ENCODE measurements at places on chromosomes 12 and 14.

DNA sequence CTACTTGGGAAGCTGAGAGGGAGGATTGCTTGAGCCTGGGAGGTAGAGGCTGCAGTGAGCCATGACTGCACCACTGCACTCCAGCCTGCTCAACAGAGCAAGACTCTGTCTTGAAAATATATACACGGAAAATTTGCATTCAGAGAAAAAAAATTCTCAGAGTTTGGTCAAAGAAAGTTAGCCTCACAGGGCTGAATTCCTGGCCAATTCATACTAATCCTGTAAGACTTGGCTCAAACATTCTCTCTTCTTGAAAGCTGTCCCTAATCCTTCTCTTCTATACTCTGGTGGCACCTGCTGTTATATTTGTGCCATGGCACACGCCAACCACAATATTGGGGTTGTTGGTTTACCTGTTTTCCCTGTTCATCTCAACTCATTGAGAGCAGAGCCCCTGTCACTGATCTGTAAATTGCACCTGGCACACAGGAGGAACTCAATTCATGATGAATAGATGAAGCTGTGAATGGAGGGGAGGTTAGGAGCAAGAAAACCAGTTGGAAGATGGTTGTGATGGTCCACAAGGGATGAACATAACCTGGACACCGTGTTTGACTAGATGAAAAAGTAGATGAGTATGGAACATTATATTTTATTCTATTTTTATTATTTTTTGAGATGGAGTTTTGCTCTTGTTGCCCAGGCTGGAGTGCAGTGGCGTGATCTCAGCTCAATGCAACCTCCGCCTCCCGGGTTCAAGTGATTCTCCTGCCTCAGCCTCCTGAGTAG is 36.8 kb upstream of the SPTSSA start:
- no peak for DNase-seq

GRCh38 chr12:47114481-47114892 is 34.7 kb upstream of the AMIGO2 start:
- no peak for DNase-seq

GRCh38 chr14:60632777-60633176 is 16.5 kb downstream of the SIX1 start:
- no peak for DNase-seq

DNA sequence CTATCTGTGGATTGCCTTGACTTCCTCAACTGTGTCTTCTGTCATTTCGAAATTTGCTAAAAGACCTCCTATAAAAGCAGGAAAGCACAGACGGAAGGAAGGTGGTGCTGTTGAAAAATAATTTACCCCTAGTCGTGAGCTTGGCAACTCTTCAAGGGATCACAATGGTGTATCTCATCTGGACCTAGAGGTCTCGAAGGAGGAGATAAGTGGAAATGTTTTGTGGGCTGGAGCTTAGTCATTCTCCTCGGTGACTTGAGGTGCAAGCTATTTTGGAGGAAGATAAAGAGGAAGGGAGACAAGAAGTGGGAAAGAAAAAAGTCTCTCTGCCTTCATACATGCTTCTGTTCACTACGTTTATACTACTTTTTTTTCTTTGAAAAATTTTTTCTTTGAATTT is 89.9 kb downstream of the FLRT2 start:
- DNase-seq = no peak

DNA sequence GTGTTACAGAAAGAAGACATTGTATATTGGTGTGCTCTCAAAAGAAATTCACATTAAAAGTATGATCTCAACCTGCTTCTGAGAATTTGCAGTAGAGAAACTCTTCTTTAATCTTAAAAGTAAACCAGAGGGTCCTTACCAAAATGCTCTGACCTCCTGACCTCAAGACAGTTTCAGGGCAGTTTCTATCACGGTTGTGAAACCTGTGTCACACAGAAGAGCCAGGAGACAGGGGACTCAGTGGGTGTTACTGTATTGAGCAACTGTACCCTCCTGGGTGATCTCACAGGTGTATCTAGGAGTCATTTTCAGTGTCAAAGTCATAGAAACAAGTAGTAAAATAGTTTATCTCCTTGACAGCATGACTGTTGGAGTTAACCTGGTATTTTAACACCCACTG is 178.0 kb downstream of the GRIP1 start:
- no peak for DNase-seq

DNA sequence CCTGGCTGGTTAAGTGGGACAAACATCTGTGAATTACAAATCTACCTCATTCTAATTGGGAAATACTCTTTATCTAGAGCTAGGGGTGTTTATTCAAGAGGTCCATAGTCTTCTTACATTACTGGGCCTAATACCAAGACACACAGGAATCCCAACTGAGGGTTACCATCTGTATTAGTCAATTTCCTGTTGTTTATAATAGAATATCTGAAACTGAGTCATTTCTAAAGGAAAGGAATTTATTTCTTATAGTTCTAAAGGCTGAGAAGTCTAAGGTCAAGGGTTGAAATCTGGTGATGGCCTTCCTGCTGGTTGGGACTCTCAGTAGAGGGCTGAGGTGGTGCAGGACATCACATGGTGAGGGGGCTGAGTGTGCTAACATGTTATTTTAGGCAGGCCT is 36.0 kb downstream of the RTRAF start:
- DNase-seq = no peak
